Foreskin keratinocyte (primary cell): ENCODE measurements at places on chromosomes 2 and 18.

DNA sequence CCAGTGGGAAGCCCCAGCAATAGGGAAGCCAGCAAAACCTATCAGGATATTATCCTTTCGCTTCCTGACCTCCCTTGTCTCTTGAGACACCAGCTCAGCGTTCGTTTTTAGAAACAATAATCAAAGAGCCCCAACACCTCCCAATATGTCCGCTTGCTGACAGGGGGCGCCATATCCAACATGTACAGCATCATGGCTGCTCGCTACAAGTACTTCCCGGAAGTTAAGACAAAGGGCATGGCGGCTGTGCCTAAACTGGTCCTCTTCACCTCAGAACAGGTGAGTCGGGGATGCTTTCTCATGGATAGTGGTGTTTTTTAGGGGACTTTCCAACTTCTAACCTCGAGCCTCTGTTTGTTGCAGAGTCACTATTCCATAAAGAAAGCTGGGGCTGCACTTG lies 28.7 kb downstream of the GAD1 start:
- no peak for DNase-seq

GRCh38 chr2:7666596-7667259 lies 749.5 kb downstream of the RNF144A start:
- no peak for DNase-seq

DNA sequence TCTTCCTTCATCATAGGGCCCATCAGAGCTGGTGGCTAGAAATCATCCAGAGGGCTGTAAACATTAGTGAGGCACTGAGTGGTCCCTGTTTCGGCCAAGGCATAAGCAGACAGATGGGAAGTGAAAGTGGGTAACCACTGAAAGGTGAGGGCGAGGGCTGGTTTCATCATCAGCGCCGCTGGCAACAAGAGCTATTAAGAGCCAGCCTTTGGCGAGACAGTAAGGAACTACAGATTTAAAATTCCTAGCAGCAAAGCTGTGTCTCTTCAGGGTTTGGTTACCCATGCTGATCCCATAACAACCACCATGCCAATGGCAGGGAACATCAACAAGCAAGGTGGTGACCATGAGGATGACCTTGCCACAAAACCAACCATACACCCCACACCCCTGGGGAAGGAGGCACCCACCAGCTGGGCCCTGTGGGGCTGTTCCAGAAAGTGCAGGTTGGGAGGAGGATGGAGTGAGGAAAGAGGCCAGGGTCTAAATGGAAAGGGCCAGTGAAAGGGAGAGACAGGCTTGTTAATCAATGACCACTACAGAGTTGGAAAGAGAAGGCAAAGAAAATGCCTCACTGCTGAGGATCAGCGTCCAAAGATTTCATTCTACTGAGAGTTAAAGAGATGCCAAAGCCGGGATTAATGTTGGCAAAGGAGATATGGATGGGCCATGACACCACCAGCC lies 9.0 kb upstream of the SLC20A1 start:
- no peak for DNase-seq

DNA sequence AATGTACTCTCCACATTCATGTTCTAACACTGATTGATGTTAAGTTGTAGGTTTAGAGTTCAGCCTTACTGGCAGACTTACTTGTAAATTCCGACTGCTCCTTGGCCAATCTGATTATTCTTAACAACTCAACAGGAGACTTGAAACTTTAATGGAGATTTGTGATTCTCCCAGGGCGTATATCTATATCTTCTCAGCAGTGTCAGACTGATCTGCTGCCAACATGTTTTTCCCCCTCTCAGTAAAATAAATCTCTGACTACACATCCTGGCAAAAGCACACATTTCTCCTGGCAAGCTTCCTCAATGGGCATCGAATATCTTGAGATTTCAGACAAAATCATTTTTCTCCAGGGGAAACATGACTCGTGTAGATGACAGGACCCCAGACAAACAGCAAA lies 1041.2 kb downstream of the DPP10 start:
- DNase-seq, result no peak

- DNase-seq, result no peak
Measured at GRCh38 chr2:222452422-222452950, 28.1 kb downstream of the SGPP2 start.

DNA sequence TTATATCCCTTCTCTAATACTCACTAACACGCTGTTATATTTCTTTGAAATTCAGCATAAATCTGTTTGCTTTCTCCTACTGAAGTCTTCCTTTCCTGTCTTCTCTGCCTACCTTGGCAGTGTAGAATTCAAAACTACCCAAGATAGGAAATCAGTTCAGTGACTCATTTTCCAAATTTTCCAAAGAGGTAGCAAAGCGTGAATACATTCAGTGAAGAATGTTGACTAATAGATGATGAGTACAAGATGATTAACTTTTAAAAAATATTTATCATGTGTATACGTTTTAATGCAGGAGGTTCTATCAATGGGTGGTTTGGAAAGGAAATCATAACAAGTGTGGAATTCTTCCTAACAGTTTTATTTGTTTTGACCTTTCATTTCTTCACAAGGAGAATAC lies 201.9 kb upstream of the SLC8A1 start:
- DNase-seq, result peak; percentile 56

DNA sequence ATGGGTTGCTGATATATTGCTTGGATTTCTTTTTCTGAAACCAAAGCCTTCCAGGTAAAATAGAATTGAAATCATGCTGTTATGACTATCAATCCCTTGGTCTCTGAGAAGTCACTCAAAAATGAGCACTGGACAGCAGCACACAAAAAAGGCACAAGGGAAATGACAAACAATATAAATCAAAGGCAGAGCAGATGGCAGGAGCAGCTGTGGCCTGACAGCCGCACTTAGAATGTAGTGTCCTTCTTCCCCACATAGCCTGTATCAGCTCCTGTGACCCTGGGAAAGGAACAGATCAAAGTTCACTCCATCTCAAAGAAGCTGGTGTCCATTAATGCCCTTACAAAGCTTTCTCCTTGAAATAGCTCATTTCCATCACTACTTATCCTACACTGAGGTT lies 326.7 kb downstream of the SUCLG1 start:
- no peak for DNase-seq

GRCh38 chr2:153432381-153432780 lies 46.2 kb downstream of the RPRM start:
- DNase-seq, result no peak
